Activated T-helper 2 cell treated with anti-CD3 and anti-CD28 coated beads, Interferon-gamma antibody, Interleukin-2, Interleukin-4, amounts not matched to agents 10 μg/mL and 5 μg/mL and 100 μg/mL, durations not matched to agents 14 hours and 24 hours and 36 hours (primary cell): ENCODE measurements at places on chromosomes 13 and 19.

DNA sequence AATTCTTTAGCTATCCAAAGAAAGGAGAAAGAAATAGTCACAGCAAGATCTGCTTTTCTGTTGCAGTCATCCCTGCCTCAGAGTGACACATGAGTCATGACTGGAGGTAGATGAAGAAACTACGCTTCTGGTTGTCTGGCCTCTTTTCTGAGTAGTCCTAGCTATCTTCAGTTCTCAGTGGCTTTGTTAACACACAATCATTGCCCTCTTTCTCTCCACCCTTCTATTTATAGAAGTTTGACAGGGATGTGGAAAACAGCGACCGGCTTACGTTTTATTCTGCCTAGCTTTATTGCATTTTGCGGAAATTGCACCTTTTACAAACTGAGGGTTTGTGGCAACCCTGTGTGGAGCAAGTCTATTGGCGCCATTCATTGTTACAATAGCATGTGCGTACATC, 26.7 kb downstream of the SPATA13 start:
- peaks cover 11% of the 10 kb centered on the region for H3K36me3 ChIP-seq
- no peaks in the 10 kb centered on the region for H3K27me3 ChIP-seq
- H3K4me3 ChIP-seq = no peak overlapping the region
- H3K4me1 ChIP-seq = peaks cover 41% of the 10 kb centered on the region
- peak overlapping the region; percentile 80 for H3K27ac ChIP-seq

GRCh38 chr19:30324982-30325381, 47.2 kb upstream of the ZNF536 start:
- no peak overlapping the region for H3K27ac ChIP-seq
- no peak overlapping the region for H3K4me3 ChIP-seq
- no peaks in the 10 kb centered on the region for H3K27me3 ChIP-seq
- DNase-seq = no peak
- no peaks in the 10 kb centered on the region for H3K36me3 ChIP-seq
- no peaks in the 10 kb centered on the region for H3K4me1 ChIP-seq

GRCh38 chr13:50153401-50153800, 138.2 kb downstream of the KCNRG start:
- DNase-seq = no peak
- no peak overlapping the region for H3K4me3 ChIP-seq
- no peak overlapping the region for H3K27ac ChIP-seq
- peaks cover 7% of the 10 kb centered on the region for H3K4me1 ChIP-seq
- H3K36me3 ChIP-seq = no peaks in the 10 kb centered on the region
- H3K27me3 ChIP-seq = peaks cover 63% of the 10 kb centered on the region

DNA sequence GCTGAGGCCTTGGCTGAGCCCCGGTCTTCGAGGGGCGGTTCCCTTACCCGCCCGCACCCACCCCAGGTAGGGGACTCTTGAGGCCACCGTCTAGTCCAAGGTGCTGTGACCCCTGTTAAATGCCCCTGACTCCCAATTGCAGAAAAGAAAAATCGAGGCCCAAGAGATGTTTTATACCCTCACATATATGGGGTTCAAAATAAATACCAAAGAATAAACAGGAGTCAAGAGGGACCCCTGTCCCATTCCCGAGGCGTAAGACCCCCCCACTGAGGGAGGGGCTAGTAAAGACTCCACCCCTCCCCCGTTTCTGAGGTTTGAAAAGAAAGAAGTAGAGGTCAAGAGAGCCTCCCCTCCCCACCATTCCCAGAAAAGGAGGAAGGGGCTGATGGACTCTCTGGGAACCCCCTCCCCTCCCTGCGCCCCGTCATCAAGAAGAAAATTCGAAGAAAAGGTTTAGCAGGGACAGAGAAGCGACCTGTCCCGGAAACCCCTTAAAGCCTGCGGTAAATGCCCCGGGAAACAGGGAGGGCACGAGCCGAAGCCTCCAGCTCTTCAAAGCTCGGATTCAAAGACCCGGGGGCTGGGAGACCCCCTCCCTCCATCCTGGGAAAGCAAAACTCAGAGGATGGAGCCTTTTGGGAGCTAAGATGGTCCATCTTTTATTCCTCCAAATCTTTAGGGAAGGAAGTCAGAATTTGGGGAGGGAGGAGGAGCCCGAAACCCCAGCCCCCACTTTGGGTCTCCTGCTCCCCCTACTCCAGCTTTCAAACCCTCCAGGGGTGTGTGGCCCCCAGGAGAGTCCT, 755 bp upstream of the RAB3A start:
- no peaks in the 10 kb centered on the region for H3K36me3 ChIP-seq
- H3K27ac ChIP-seq = peak overlapping the region; percentile 95
- peaks cover 2% of the 10 kb centered on the region for H3K27me3 ChIP-seq
- DNase-seq = no peak

DNA sequence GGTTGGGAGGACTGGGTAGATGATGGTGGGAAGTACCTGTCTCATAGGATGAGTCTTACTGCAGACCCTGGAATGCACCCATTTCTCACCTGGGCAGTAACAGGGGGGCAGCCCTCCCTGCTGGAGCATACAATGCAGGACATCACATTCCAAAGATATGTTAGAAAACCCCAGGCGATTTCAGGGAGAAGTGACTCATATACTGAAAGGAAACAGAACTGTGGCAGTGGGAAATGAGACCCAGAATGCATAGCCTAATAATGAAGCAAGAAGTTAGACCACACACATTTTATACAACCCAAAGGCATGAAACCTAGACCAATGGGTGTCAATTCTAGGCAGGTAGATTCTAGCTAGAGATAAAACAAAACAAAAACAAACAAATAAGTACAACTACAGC, 402.7 kb downstream of the IRS2 start:
- no peak overlapping the region for H3K27ac ChIP-seq
- no peak for DNase-seq
- H3K4me3 ChIP-seq = no peak overlapping the region
- H3K27me3 ChIP-seq = no peaks in the 10 kb centered on the region
- H3K36me3 ChIP-seq = no peaks in the 10 kb centered on the region

DNA sequence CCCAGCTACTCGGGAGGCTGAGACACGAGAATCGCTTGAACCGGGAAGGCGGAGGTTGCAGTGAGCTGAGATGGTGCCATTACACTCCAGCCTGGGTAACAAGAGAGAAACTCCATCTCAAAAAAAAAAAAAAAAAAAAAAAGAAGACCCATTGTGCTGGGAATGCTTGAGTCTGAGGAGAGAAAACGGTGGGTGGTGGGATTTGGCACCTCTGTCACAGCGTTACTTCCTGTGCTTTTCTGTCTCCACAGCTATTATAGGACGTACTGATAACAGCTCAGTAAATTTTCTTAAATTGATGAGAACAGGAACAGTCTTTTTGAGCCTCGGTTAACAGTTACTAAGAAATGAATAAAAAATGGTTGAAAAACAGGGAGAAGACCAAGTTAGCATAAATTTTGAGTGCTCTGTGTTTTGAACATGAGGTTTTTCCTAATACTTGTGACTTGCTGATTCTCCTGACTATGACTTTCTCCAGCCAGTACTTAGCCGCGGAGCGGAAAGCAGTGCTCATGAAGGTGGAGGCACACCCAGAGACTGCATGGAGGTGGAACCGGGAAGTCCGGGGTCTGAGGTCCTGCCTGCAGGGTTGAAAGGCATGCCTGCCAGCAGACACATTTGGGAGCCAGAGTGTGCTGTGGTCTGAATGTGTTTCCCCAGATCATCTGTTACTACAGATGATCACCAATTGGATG, 55.3 kb upstream of the TEX29 start:
- DNase-seq = no peak
- H3K27me3 ChIP-seq = no peaks in the 10 kb centered on the region
- no peak overlapping the region for H3K4me3 ChIP-seq

DNA sequence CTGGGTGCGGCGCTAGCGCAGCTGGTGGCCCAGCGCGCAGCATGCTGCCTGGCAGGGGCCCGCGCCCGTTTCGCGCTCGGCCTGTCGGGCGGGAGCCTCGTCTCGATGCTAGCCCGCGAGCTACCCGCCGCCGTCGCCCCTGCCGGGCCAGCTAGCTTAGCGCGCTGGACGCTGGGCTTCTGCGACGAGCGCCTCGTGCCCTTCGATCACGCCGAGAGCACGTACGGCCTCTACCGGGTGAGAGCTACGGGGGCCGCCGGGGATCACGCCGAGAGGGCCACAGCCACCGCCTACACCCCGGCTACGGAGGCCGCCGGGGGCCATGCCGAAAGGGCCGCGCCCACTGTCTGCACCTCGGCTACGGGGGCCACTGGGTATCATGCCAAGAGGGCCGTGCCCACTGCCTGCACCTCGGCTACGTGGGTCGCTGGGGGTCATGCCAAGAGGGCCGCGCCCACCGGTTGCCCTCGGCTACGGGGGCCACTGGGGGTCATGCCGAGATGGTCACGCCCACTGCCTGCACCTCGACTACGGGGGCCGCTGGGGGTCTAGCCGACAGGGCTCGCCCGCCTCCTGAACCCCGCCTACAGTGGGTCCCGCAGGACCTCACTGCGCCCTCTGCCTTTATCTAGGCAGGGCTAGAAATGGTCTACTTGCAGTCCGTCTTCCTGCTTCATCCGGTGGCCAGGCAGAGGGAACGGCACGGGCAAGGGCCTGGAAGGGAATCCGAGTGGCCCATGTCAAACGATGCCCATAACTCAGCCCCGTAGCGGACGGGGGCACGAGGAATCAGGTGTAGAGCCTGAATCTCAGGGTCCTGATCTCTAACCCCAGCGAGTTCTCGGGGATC, 500 bp downstream of the PGLS start:
- H3K36me3 ChIP-seq = peaks cover 56% of the 10 kb centered on the region
- H3K27me3 ChIP-seq = no peaks in the 10 kb centered on the region
- peaks cover 23% of the 10 kb centered on the region for H3K4me1 ChIP-seq
- peak overlapping the region; percentile 100 for H3K4me3 ChIP-seq
- peak overlapping the region; percentile 74 for H3K27ac ChIP-seq

DNA sequence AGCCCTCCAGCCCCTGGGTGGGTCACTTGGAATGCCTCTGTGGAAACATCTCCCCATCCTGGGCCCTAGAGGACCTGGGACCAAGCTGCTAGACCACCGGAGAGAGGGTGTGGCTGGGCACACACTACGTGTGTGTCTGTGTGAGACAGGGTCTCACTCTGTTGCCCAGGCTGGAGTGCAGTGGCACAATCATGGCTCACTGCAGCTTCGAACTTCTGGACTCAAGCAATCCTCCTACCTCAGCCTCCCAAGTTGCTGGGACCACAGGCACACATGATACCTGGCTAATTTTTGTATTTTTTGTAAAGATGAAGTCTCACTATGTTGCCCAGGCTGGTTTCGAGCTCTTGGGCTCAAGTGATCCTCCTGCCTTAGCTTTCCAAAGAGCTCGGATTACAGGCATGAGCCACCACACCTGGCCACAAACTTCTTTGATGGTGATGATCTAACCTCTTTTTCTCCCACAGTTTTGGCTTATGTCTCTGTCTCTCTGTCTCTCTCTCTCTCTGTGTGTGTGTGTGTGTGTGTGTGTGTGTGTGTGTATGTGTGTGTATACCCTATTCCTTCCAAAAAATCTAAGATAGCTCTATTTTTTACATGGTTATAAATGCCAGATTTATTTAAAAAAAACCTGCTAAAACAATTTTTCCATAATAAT, 32.1 kb upstream of the SLC7A9 start:
- DNase-seq = no peak
- H3K27me3 ChIP-seq = no peaks in the 10 kb centered on the region
- no peak overlapping the region for H3K4me3 ChIP-seq
- no peak overlapping the region for H3K27ac ChIP-seq

DNA sequence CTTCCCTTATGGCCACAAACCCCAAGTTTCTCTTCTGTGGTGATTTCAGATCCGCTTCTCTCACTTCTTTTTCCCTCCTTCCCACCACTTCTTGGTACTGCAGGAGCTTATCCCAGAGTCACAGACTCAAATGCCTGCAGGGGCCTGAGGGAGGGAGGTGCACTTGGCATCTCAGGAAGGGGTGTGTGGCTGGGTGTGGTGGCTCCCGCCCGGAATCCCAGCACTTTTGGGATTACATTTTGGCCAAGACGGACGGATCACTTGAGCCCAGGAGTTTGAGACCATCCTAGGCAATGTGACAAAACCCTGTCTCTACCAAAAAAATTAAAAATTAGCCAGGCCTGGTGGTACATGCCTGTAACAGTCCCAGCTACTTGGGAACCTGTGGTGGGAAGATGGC, 5.6 kb downstream of the USF2 start:
- no peak overlapping the region for H3K4me3 ChIP-seq
- H3K4me1 ChIP-seq = peaks cover 7% of the 10 kb centered on the region
- no peak for DNase-seq
- H3K27ac ChIP-seq = no peak overlapping the region

GRCh38 chr13:113905018-113905417, 41.1 kb upstream of the GAS6 start:
- no peak overlapping the region for H3K27ac ChIP-seq
- no peaks in the 10 kb centered on the region for H3K36me3 ChIP-seq
- no peak overlapping the region for H3K4me3 ChIP-seq
- DNase-seq = peak; percentile 2
- H3K4me1 ChIP-seq = no peaks in the 10 kb centered on the region

- H3K4me1 ChIP-seq = peaks cover 34% of the 10 kb centered on the region
- no peaks in the 10 kb centered on the region for H3K27me3 ChIP-seq
- H3K36me3 ChIP-seq = peaks cover 4% of the 10 kb centered on the region
- no peak overlapping the region for H3K4me3 ChIP-seq
- H3K27ac ChIP-seq = no peak overlapping the region
Measured at GRCh38 chr13:75329723-75330122, 152.2 kb downstream of the TBC1D4 start.

GRCh38 chr13:113531041-113531873, 40.7 kb upstream of the DCUN1D2 start:
- H3K27me3 ChIP-seq = no peaks in the 10 kb centered on the region
- no peak overlapping the region for H3K4me3 ChIP-seq
- no peak overlapping the region for H3K27ac ChIP-seq

DNA sequence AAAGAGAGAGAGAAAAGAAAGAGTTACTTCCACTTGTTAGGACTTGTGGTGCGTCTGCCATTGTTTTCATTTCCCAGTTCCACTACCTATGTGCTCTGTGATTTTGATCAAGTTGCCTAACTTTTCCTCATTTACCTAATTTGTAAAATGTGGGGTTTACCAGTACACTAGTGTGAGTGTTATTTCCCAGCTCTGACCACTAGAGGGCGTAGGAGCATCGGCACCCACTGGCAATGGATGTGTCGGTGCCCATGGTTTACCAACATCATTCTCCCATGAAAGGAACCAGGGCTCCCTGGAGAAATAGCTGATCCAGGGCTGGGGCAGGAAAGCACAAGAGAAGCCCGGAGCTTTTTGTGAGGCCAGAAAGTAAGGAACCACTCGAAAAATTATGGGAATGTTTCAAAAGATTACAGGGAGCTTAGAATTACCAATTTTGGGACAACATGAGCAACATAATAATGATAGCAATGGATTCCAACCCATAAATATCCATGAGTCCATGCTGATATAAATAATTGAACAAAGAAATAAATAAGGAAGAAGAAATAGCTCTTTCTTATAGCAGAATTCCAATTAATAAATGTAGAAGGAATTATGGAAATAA, 15.1 kb upstream of the CEACAM4 start:
- no peaks in the 10 kb centered on the region for H3K36me3 ChIP-seq
- no peak overlapping the region for H3K27ac ChIP-seq
- H3K4me3 ChIP-seq = no peak overlapping the region
